ENCODE measurements at places on chromosomes 2 and 18. TPM values are rescaled to one million over a fixed set of nuclear protein-coding genes. Genes with fewer than 3 reads are reported as not detected.

Gene LAMA3
- 81.3 TPM for total RNA-seq

Gene ANKRD30BL
- total RNA-seq, result not detected

Gene CELF4
- not detected for total RNA-seq

Gene CCBE1
- 0.48 TPM for total RNA-seq

Gene DSG3
- total RNA-seq, result 856 TPM

Gene MFF
- 91.0 TPM for total RNA-seq

Gene RGPD3
- 0.49 TPM for total RNA-seq

Gene ITSN2
- 69.7 TPM for total RNA-seq

Gene MOCOS
- total RNA-seq, result 4.4 TPM

Gene TUBB6
- 356 TPM for total RNA-seq

Gene LCT
- total RNA-seq, result not detected

Gene CTLA4
- 0.79 TPM for total RNA-seq

Measured in esophagus squamous epithelium (tissue), 5 donors.